Nephron progenitor cell (in vitro differentiated cells): ENCODE measurements at places on chromosomes 1 and 21.

DNA sequence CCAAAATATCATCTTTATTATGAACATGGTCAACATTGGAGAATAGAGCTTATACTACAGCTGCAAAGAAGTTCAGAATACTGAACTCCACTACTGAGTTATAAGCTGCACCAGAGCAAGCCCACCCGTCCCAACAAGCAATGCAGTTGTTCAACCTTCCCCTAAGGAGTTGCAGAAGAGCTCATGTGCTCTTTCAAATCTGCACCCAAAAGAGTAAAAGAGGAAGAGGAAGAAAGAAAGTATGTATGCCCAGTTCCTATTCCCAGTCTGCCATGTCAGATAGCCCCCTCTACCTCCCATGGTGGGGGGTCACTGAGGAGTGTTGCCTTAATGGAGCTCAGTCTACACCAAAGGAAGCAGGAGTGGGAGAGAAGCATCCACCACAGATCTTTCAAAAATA, 6.9 kb downstream of the C1orf162 start:
- no peak for DNase-seq
- no peak overlapping the region for H3K27ac ChIP-seq
- H3K4me3 ChIP-seq: no peak overlapping the region

- DNase-seq: no peak
- peak overlapping the region; percentile 21 for H3K27ac ChIP-seq
- peaks cover 36% of the 10 kb centered on the region for H3K4me1 ChIP-seq
- H3K4me3 ChIP-seq: no peak overlapping the region
Measured at GRCh38 chr1:164836614-164837018, 277.6 kb downstream of the PBX1 start.

- H3K27me3 ChIP-seq: no peaks in the 10 kb centered on the region
- H3K4me1 ChIP-seq: no peaks in the 10 kb centered on the region
- H3K36me3 ChIP-seq: no peaks in the 10 kb centered on the region
- no peak overlapping the region for H3K4me3 ChIP-seq
- DNase-seq: no peak
Measured at GRCh38 chr21:23930565-23930964, 1676.7 kb downstream of the MRPL39 start.

- H3K27ac ChIP-seq: peak overlapping the region; percentile 70
- H3K4me3 ChIP-seq: no peak overlapping the region
- DNase-seq: no peak
- H3K36me3 ChIP-seq: peaks cover 48% of the 10 kb centered on the region
- peaks cover 8% of the 10 kb centered on the region for H3K27me3 ChIP-seq
Measured at GRCh38 chr1:15830258-15830657, 17.2 kb upstream of the SPEN start.

- peak overlapping the region; percentile 94 for H3K4me3 ChIP-seq
- DNase-seq: peak; percentile 21
- H3K36me3 ChIP-seq: peaks cover 34% of the 10 kb centered on the region
- peaks cover 47% of the 10 kb centered on the region for H3K4me1 ChIP-seq
Measured at GRCh38 chr1:157137046-157137407, 1.2 kb downstream of the ETV3 start.

GRCh38 chr1:239457491-239458143, 71.2 kb downstream of the CHRM3 start:
- no peaks in the 10 kb centered on the region for H3K36me3 ChIP-seq
- no peaks in the 10 kb centered on the region for H3K27me3 ChIP-seq
- H3K4me3 ChIP-seq: no peak overlapping the region
- DNase-seq: no peak
- H3K27ac ChIP-seq: no peak overlapping the region

GRCh38 chr1:47849005-47849521, 148.1 kb downstream of the TRABD2B start:
- peaks cover 57% of the 10 kb centered on the region for H3K4me1 ChIP-seq
- H3K27me3 ChIP-seq: peaks cover 11% of the 10 kb centered on the region
- DNase-seq: no peak
- no peak overlapping the region for H3K27ac ChIP-seq

DNA sequence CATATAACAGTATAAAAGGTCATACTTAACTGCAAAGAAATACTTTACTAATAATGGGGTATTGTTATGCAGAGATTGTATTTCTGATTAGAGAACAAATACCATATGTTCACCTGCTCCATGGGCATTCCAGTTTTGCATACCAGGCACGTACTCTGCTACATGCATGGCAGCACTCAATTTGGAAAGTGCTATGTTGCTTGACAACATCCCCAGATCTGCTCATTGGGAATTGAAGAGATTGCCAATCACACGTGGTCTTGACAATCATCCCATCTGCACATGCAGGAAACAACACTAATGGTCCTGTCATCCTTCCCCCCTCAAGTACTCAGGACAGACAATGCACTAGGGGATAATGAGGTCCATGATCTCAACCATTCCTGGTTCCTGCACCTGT, 63.4 kb upstream of the PDE4B start:
- no peak for DNase-seq
- no peak overlapping the region for H3K27ac ChIP-seq
- no peaks in the 10 kb centered on the region for H3K4me1 ChIP-seq
- H3K4me3 ChIP-seq: no peak overlapping the region
- H3K36me3 ChIP-seq: no peaks in the 10 kb centered on the region
- H3K27me3 ChIP-seq: peaks cover 11% of the 10 kb centered on the region

DNA sequence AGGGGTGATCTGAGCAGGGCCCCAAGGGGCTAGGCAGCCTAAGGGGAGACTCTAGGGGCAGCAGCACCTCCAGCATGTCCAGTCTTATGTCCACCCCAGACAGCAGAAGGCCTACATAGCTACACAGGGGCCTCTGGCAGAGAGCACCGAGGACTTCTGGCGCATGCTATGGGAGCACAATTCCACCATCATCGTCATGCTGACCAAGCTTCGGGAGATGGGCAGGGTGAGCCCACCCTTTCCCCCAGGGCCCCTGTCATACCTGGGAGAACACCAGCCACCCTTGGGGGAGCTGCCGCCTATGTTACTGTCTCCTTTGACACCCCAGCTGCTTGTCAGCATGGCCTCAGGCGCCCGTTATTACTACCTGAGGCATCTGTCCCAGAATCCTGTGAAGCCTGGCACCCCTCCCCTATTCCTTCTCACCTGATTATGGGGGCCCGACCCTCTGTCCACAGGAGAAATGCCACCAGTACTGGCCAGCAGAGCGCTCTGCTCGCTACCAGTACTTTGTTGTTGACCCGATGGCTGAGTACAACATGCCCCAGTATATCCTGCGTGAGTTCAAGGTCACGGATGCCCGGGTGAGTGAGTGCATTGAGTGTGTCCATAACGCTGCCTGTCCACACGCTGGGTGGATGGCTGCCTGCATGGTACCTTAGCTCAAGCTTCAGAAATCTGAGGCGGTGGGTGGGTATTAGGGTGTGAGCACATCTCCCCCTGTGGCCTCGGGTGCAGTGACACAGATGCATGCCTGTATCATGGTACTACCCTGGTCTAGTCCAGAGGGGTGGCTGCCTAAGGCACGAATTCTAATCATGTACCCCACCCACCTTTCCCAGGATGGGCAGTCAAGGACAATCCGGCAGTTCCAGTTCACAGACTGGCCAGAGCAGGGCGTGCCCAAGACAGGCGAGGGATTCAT, 29.7 kb upstream of the KDM4A start:
- no peak overlapping the region for H3K4me3 ChIP-seq
- H3K27me3 ChIP-seq: peaks cover 3% of the 10 kb centered on the region
- H3K4me1 ChIP-seq: peaks cover 16% of the 10 kb centered on the region
- H3K36me3 ChIP-seq: peaks cover 48% of the 10 kb centered on the region

GRCh38 chr1:196131691-196132090, 476.5 kb downstream of the KCNT2 start:
- no peaks in the 10 kb centered on the region for H3K4me1 ChIP-seq
- no peaks in the 10 kb centered on the region for H3K36me3 ChIP-seq
- H3K4me3 ChIP-seq: no peak overlapping the region
- H3K27me3 ChIP-seq: no peaks in the 10 kb centered on the region

DNA sequence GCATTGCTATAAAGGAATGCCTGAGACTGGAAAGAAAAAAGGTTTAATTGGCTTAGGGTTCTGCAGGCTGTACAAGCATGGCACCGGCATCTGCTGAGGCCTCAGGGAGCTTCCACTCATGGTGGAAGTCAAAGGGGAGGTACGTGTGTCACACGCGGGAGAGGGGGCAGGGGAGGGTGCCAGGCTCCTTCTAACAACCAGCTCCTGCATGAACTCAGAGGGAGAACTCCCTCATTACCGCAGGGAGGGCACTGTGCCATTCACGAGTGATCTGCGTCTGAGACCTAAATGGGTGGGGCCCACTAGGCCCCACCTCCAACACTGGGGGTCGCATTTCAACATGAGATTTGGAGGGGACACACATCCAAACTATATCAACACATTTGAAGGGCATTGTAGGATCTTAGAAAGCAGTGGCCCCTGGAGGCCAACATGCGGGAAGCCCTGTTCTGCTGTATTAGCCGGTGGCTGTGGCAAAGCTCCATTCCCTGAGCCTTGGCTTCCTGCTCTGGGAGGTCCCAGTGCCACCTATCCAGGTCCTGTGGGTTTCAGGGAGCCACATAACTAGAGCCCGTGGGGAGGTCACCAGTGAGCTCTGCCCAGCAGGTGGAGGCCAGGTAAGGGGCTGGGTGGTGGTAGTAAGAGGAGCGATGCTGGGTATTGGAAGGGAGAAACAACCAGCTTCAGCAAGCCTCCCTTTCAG, 10.0 kb downstream of the WNT3A start:
- H3K4me1 ChIP-seq: no peaks in the 10 kb centered on the region
- DNase-seq: no peak
- H3K36me3 ChIP-seq: no peaks in the 10 kb centered on the region
- no peak overlapping the region for H3K4me3 ChIP-seq
- H3K27ac ChIP-seq: no peak overlapping the region
- H3K27me3 ChIP-seq: peaks cover 19% of the 10 kb centered on the region

- no peaks in the 10 kb centered on the region for H3K4me1 ChIP-seq
- H3K27ac ChIP-seq: no peak overlapping the region
- peaks cover 8% of the 10 kb centered on the region for H3K27me3 ChIP-seq
- H3K36me3 ChIP-seq: no peaks in the 10 kb centered on the region
Measured at GRCh38 chr1:48808496-48808895, 31.8 kb upstream of the BEND5 start.

DNA sequence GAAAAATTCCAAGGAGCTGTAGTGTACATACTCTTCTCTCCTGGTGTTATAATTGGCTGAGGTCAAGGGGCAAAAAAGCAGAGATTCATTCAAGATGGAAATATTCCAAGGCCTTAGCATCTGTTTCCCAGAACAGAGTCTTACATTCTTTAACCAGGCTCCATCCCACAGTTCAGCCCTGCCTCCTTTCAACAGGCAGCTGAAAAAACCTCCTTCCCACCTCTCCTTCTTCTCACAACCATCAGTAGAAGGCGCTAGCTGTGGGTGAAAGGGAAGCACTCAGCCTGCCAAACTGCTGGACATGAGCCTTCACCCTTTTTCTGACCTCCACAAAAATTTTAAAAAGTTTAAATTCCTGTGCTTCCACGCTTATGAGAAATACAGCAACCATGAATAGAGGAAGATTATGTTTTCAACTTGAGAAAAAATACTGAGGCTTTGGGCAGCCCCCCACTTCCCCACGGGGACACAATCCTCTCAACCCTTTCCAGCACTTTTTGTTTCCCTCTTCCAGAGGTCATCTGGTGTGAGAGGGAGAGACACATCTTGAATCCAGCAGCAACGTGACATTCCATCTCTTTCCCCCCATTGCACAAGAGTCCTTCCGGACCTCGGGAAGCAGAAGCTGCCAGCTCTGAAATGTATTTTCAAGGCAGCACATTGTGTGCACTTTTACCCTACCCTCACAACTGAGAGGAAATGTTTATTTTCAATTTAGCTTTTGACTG, 43.2 kb upstream of the FMO2 start:
- DNase-seq: no peak
- H3K27ac ChIP-seq: peak overlapping the region; percentile 59
- no peaks in the 10 kb centered on the region for H3K36me3 ChIP-seq
- H3K4me3 ChIP-seq: no peak overlapping the region
- peaks cover 24% of the 10 kb centered on the region for H3K4me1 ChIP-seq
- H3K27me3 ChIP-seq: no peaks in the 10 kb centered on the region
